ENCODE measurements at places on chromosomes 4 and X.

DNA sequence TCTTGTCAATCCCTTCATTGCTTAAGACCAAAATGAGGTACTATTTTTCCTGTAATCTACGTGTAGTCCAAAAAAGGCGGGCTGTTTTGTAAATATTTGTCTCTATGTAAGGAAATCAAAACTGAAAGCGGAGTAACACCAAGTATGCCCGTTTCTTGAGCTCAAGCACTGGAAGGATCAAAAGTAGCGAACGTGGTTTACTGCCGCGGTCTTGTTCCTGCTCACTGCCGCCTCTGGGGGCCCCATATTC, 71.5 kb downstream of the AFF1 start:
- DNase-seq = no peak

DNA sequence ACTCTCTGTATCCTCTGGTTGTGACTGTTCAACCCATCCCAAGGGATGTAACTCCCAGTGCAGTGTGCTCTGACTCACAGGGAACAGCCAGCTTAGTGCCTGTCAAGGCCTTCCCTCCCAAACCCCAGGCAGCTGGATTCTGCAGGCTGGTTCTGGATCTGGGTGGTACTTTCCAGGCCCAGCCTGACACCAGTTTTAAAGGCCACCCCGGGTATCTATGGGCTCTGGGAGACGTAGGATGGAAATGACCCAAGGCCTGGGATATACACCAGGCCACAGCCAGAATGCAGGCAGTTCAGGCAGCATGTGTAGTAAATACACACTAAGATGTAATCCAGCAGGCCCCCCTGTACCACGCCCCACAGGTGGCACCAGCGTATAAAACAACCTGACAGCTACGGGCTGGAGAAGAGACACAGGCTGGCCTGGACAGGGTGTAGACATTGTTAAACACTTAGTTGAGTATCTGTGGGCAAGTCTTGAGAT, 64.2 kb downstream of the SPINK2 start:
- peak; percentile 29 for DNase-seq

DNA sequence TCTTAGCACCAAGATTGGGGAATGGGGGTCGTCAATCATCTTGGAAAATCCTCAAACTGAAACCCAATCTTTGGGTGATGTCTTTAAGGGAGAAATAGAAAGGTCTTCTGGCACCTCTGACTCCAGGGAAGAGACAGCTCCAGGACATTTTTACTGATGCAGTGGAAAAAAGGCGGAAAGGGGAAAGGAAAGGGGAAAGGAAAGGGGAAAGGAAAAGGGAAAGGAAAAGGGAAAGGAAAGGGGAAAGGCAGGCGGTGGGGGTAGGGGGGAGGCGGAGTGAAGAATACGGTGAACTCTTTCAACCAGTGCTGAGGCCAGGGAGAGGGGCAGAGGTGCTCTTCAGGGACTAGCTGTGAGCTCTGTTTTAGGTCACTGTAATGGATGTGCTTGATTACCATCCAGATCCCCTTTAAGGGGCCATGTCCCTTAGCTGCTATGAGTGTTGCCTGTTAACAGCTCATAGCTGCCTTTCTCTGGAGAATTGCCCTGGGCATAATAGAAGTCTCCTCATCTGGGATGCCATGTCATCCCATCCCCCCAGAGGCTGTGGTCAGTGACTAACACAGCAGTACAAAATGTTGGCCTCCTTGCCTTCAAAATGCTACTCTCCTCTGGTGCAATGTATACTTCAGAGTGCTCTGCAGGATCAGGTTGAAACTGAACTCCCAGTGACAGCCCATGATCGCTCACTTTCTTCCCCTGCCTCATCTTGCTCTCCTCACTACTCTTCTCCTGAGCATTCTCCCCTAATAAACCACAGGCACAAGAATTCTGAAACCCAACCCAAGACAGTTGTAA, 92.4 kb upstream of the AP1S2 start:
- DNase-seq = no peak

DNA sequence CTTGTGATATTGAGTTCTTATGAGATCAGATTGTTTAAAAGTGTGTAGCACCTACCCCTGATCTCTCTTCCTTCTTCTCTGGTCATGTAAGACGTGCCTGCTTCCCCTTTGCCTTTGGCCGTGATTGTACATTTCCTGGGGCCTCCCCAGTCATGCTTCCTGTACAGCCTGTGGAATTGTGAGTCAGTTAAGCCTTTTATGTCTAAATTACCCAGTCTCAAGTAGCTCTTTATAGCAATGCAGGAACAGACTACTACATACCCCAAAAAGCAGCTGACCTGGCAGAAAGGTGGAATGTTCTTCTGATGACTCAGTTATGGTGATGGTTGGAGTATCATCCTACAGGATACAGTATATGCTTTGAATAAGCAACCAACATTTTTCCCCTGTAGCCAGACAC, 11.4 kb upstream of the MCUB start:
- peak; percentile 9 for DNase-seq

DNA sequence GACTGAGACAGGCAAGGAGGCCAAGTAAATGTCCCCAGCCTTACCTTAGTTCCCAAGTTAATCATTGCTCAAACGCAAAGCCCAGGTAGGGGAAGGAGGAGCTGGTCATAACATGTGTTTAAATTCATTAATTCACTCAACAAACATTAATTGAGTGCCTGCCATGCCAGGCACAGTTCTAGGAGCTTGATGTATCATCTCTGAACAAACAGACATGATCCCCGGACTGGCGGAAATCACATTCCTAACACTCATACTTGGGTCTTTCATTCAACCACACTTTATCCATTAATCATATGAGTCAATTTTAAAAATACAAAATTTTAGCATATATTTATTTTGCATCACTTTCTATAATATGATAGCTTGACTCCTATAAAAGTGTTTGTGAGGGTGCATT, 335.3 kb upstream of the NOCT start:
- DNase-seq = no peak

GRCh38 chr4:39357002-39357401, 9.2 kb downstream of the RFC1 start:
- DNase-seq = no peak

- no peak for DNase-seq
Observed at GRCh38 chr4:1572010-1572385, 112.1 kb downstream of the FAM53A start.

DNA sequence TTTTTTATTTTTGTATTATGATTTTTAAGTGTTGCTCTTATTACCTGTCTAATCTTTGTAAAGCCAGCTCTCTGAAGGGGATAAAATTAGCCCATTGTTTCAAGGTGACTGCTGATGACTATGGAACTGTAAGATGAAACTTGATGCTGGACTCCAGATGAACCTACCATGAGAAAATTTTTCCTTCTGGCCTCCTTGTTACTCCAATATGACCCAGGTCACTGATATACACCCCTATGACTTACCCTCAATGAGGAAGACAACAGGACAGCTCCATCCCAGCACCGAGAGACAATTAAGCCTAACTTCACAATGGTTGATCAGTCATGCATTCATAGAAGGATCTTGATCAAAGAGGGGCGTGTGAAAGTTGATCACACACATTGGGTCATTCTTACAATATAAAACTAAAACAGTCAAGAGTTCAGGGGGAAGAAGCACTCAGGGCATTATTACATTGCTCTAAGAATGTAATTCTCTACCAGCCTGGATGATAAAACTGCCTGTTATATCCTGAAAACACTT, 230.8 kb upstream of the AGTR2 start:
- DNase-seq = no peak

GRCh38 chrX:71017396-71017939, 50.7 kb downstream of the SNX12 start:
- DNase-seq = no peak

DNA sequence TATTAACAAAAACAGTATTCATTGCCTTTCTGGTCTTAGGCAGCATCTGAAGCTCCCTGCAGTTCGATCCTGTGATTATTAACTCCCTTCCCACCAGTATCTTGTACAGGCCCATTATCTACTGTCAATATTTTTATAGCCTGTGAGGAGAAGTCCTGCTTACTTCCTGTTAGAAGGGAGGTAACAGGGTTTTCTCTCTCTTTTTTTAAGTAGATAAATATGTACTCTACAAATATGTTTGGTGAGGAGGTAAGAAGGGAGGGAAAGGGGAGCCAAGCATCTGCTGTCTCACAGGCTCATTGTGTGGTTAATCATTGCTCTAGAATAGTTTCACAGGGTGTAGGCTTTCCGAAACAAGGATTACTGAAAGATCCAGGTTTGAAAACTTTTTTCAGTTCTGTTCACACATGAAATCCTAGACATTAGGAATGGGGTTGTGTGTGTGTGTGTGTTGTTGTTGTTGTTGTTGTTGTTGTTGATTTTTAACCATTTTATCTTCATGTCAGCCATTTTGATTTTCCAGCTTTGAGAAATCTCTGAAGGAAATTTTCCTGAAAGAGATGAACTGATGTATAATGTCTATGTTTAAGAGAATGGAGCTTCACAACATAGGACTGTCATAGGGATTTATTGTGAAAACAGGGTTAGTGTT, 14.2 kb downstream of the ATOH1 start:
- DNase-seq = no peak

DNA sequence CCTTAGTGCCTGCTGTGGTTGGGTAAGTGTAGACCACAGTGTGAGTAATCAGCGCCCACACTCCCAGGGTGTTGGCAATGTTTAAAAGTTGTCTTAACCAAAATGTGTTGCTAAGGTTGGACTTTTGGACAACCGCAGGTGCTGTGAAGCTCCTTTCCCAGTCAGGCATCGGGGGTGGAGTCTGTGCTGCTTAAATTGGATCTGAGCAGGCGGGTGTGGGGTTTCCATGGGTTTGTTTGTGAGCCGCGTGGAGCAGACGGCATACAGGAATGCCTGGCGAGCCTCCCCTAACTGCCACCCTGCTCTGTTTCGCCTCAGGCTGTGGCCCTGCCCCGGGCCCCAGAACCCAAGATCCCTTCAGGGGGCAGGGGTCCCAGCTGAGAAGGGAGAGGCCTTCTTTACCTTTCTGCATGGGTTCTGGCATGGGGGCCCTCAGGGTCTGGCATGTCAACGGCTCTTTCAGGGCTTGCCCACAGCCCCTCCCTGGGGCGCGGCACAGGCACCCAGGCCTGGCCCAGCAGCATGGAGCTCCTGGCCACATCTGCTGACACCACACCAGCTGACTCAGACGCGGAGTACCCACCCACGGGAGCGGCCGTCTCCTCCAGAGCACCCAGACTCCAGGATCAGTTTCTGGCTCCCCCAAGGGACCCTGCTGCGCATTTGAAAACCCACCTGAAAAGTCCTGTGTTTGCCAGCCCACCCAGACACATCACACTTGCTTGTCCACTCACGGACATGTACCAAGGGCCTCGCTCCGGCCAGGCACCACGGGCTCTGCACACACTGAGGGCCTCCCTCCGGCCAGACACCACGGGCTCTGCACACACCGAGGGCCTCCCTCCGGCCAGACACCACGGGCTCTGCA, 5.1 kb upstream of the SPON2 start:
- DNase-seq = no peak

DNA sequence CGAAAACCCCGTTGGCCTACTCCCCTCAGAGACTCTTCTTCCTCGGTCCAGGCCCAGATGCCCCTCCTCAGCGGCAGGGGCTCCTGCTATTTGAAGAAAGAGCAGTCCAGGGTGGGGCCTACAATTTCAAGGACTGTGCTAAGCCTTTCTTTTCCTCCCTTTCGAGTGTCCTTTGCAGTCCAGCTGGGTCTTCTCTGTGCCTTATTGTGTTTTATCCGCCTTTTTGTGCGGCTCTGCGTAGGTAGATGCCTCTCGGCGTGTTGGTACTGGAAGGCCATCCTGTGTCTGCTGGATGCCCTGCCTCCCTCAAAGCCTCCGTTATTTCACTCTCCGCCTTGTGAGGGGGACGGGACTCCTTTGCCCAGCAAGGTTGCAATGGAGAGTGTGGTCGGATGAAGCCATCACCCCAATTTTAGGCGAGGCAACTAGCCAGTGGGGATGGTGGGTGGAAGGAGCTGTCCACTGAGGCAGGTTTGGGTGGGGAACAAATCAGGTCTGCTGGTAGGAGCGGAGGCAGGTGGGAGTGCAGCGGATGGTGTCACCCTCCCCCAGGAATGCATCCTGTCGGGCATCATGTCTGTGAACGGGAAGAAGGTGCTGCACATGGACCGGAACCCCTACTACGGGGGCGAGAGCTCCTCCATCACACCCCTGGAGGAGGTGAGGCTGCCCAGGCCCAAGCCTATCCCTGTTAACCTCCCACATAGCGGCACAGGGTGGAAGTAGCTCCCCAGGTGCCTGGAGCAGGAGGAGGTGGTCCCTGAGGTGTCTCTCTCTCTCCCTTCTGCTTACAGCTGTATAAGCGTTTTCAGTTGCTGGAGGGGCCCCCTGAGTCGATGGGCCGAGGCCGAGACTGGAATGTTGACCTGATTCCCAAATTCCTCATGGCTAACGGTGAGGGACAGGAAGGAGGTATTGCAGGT, 1.3 kb downstream of the GDI1 start:
- no peak for DNase-seq

DNA sequence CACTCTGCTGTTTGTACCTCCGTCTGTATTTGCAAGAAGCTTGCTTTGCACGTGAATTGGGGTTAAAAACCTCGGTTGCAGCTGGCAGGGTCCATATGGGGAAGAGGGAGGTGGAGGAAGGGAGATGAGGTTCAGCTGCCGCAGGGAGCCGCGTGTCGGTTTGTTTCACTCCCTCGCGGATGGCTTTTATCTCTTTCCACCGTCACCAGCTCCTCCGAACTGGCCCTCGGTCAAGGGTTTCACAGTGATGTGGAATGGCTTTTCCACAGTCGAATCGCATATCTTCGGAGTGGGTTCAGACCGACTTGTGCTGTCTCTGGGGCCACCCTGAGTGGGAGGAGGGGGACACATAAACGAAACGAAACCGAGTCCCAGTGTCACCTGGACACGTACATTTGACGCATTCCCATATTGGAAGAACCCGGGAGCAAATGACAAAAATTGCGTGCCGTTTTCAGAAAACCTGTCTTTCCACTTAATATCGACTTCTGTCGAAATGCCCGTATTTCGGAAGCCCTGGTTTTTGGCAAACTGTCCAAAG, 929 bp downstream of the ZBTB33 start:
- peak; percentile 3 for DNase-seq

GRCh38 chr4:103050736-103051436, 25.7 kb downstream of the SLC9B2 start:
- DNase-seq = no peak

- no peak for DNase-seq
Observed at GRCh38 chrX:117996408-117996807, 120.2 kb downstream of the KLHL13 start.

DNA sequence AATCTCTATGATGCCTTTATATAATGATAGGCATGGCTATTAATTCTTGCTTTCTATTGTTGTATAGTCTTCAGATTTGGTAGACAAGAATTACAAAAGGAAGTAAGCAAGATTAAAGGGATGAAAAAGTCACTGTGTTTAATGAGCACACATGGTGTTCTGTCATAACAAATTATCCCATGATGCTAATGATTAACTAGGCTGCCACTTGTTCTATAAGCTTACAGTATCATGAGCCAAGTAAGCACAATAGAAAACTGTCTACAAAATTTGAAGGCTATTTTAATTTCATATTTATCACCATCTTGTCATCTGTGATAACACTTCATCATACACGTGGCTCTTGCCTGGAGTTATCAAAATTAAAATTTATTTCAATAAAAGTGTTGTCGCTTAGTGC, 466.7 kb downstream of the GASK1B start:
- DNase-seq = no peak

- no peak for DNase-seq
Observed at GRCh38 chr4:150656891-150657290, 74.9 kb downstream of the MAB21L2 start.

GRCh38 chrX:635428-636090, 5.0 kb downstream of the SHOX start:
- DNase-seq = no peak

GRCh38 chrX:110214684-110215083, 103.2 kb downstream of the AMMECR1 start:
- no peak for DNase-seq

Measured in activated CD4-positive, alpha-beta T cell treated with anti-CD3 and anti-CD28 coated beads for 4 hours (primary cell).